ENCODE measurements at places on chromosomes 3 and 15. TPM values are rescaled to one million over a fixed set of nuclear protein-coding genes. Genes with fewer than 3 reads are reported as not detected.

The CHRD gene
- 1.0 TPM for polyA plus RNA-seq

The FAM81A gene
- not detected for polyA plus RNA-seq

The KCNMB2 gene
- polyA plus RNA-seq, result not detected

The BOC gene
- polyA plus RNA-seq, result not detected

The SLC22A14 gene
- polyA plus RNA-seq, result not detected

The MME gene
- 2.0 TPM for polyA plus RNA-seq

The OR5K2 gene
- polyA plus RNA-seq, result not detected

The TM4SF18 gene
- polyA plus RNA-seq, result not detected

The KPNA4 gene
- 20.6 TPM for polyA plus RNA-seq

The C3orf70 gene
- polyA plus RNA-seq, result not detected

The LAMB2 gene
- 26.0 TPM for polyA plus RNA-seq

The STX19 gene
- polyA plus RNA-seq, result not detected

The TTLL13 gene
- not detected for polyA plus RNA-seq

The GRAMD1C gene
- 0.07 TPM for polyA plus RNA-seq

The AADAC gene
- not detected for polyA plus RNA-seq

The TIMP4 gene
- not detected for polyA plus RNA-seq

The MESP2 gene
- 0.37 TPM for polyA plus RNA-seq

The LSAMP gene
- polyA plus RNA-seq, result not detected

The PRSS50 gene
- not detected for polyA plus RNA-seq

The AMIGO3 gene
- polyA plus RNA-seq, result 2.8 TPM

The MKRN3 gene
- polyA plus RNA-seq, result 23.6 TPM

The DNAH12 gene
- polyA plus RNA-seq, result not detected

The SCAMP5 gene
- not detected for polyA plus RNA-seq

The FEZF2 gene
- polyA plus RNA-seq, result not detected

The CNTN3 gene
- polyA plus RNA-seq, result not detected

The COL6A5 gene
- 6.0 TPM for polyA plus RNA-seq

The TUSC7 gene
- not detected for polyA plus RNA-seq

The BBX gene
- polyA plus RNA-seq, result 5.5 TPM

The ZPLD1 gene
- not detected for polyA plus RNA-seq

The LTK gene
- polyA plus RNA-seq, result 4.3 TPM

The UROC1 gene
- polyA plus RNA-seq, result not detected

The LZTFL1 gene
- 15.1 TPM for polyA plus RNA-seq

The GOLGA8N gene
- polyA plus RNA-seq, result 0.12 TPM

The SUSD5 gene
- not detected for polyA plus RNA-seq

The RLBP1 gene
- polyA plus RNA-seq, result not detected

The NUP210 gene
- 61.0 TPM for polyA plus RNA-seq

The IQCF5 gene
- polyA plus RNA-seq, result not detected

The UPK1B gene
- 0.64 TPM for polyA plus RNA-seq

The CD200 gene
- polyA plus RNA-seq, result not detected

The SLC22A13 gene
- 0.09 TPM for polyA plus RNA-seq

The SLC24A5 gene
- polyA plus RNA-seq, result not detected

The FBN1 gene
- polyA plus RNA-seq, result 1.0 TPM

The KNG1 gene
- polyA plus RNA-seq, result not detected

The ATP8B4 gene
- polyA plus RNA-seq, result 0.48 TPM

The TMEM212 gene
- not detected for polyA plus RNA-seq

The SRGAP3 gene
- polyA plus RNA-seq, result not detected

All from K562 (cell line).